ENCODE measurements at places on chromosomes 7 and 10. TPM values are rescaled to one million over a fixed set of nuclear protein-coding genes. Genes with fewer than 3 reads are reported as not detected.

The ATP6V0A4 gene
- polyA plus RNA-seq, result not detected

DNA sequence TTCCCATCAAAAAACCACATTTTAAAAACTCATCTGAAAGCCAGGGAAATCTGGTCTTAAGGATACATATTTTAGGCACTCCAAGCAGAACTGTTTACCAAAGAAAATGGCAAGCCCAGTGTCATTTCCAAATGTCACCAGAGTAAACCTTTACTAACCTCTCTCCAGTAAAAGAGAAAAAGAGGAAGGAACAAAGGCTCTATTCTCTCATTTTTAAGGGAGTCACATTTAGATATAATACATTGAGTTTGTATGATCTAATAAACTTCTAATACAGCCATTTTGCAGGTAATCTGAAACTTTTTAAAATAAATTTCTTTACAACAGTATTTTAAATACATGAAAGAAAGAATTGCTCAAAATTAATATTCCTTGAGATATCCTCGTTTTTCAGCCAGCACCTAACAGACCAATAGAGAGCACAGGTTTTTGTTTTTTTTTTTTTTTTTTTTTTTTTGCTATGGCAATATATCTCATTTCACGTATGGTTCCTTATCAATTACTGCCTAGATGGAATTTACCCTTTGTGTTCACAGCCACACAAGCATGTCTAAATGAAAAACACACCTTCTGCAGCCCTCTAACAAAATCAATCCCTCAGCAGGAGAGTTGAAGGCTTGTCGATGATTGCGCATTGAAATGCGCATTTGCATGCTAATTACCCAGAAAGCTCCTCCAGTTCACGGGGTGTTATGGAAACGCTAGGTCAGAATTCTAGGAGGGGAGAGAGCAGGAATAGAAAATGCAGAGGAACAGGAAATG lies 39.8 kb upstream of the MSRB2 start:
- H3K4me3 ChIP-seq, result no peak overlapping the region
- H3K27me3 ChIP-seq, result peaks cover 3% of the 10 kb centered on the region
- no peaks in the 10 kb centered on the region for H3K4me1 ChIP-seq

The AKR1C4 gene
- polyA plus RNA-seq, result not detected

DNA sequence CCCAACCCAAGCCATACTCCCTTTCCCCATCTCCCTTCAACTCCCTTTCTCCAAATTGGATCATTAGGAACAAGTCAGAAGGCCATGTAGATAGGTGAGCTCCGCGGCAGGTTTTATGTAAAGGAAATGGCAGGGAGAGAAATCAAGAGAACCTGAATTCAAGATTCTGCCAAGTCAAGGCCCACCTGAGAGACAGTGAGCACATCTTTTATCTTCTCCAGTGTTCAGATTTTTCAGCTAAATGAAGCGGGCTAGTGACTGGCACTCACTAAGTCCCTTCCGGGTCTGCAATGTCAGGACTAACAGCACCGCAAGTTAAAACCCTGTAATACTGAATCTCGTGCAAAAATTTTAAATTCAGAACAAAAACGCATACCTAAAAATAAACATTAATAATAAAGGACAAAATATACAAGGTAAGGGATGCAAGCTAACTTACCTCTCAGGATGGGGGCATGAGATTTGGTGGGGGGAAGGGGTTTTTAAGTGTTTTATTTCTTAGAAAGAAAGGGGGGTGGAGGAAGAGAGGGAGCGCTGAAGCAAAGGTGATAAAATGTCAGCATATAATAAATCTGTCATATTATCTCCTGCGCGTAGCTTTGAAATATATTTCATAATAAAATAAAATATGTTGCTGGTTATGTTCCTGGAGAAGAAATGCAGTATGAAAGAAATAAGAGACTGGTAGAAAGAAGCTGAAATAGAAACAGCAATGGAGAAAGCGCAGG lies 17.6 kb downstream of the TCAF1 start:
- no peak for DNase-seq
- peaks cover 20% of the 10 kb centered on the region for H3K36me3 ChIP-seq
- H3K4me3 ChIP-seq, result peak overlapping the region; percentile 46
- no peak overlapping the region for H3K27ac ChIP-seq
- H3K27me3 ChIP-seq, result peaks cover 8% of the 10 kb centered on the region
- peaks cover 21% of the 10 kb centered on the region for H3K4me1 ChIP-seq

GRCh38 chr7:30912731-30912985 lies 1.0 kb downstream of the AQP1 start:
- no peak overlapping the region for H3K27ac ChIP-seq
- no peaks in the 10 kb centered on the region for H3K4me1 ChIP-seq
- no peaks in the 10 kb centered on the region for H3K27me3 ChIP-seq
- H3K4me3 ChIP-seq, result no peak overlapping the region
- H3K36me3 ChIP-seq, result no peaks in the 10 kb centered on the region

- DNase-seq, result no peak
- H3K27me3 ChIP-seq, result no peaks in the 10 kb centered on the region
- H3K4me1 ChIP-seq, result peaks cover 29% of the 10 kb centered on the region
- H3K4me3 ChIP-seq, result no peak overlapping the region
Observed at GRCh38 chr10:30282221-30282620, 66.9 kb downstream of the MTPAP start.

DNA sequence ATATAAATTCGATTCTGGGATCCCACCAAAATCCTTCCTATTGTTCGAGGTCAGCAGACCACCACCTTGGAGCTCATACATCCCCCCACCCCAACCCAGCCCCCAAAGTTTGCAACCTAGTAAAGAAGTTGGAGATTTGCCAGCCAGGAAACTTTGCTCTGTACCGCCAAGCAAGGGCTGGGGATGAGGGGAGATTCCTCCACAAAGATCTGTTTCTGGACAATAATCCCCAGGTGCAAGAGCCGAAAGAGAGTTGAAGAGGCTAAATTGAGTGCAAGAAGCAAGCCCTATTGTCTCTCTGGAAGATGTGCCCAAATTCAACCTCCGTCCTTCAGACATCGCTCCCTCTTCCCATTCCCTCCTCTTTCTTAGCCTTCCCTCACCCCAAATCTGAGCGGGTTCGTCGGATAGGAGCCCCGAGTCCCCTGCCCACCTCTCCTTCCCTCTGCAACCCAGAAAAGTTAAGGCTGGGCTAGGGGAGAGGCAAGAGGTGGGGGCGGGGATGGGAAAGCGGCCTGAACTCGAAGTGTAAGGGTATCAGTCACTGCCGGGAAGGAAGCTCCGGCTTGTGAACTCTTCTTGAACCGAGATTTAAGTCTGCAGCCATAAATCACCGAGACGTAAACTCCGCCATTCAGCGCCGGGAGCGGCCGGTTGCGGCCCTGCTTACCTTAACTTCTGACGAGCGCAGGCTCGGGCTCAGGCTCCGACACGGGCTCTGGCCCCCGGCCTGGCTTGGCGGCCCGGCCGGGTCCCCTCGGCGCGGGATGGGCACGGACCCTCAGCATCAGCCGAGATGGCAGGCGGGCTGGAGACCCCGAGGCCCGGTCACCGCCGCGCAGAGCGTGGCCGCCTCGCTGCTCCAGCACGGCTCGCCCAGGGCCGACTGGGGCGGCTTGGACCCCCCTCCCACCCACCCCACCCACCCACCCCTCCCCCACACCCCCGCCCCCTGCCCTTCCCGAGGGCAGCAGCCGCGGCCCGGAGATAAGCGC lies 10.8 kb upstream of the HOXA2 start:
- no peak overlapping the region for H3K27ac ChIP-seq
- DNase-seq, result no peak
- H3K4me3 ChIP-seq, result no peak overlapping the region
- no peaks in the 10 kb centered on the region for H3K4me1 ChIP-seq

DNA sequence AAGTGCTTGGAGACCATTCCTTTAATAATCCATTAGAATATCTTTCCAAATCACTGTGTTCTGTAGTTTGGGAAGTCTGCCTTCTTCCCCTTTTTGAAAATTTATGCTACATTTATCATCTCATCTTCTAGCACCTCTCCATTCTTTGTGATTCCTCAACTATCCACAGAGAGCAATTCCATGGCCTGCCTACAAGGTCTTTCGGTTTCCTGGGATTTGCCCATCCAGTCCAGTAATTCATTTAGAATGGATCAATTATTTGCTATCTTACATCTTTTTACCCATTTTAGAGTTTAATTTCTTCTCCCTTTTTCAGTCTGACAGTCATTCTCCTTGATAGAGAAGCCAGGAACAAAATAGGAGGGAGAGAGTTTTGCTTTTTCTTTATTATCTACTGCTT lies 179.8 kb downstream of the ST7 start:
- H3K4me3 ChIP-seq, result no peak overlapping the region
- no peaks in the 10 kb centered on the region for H3K27me3 ChIP-seq
- H3K27ac ChIP-seq, result no peak overlapping the region
- peaks cover 5% of the 10 kb centered on the region for H3K4me1 ChIP-seq
- no peak for DNase-seq
- H3K36me3 ChIP-seq, result peaks cover 28% of the 10 kb centered on the region

DNA sequence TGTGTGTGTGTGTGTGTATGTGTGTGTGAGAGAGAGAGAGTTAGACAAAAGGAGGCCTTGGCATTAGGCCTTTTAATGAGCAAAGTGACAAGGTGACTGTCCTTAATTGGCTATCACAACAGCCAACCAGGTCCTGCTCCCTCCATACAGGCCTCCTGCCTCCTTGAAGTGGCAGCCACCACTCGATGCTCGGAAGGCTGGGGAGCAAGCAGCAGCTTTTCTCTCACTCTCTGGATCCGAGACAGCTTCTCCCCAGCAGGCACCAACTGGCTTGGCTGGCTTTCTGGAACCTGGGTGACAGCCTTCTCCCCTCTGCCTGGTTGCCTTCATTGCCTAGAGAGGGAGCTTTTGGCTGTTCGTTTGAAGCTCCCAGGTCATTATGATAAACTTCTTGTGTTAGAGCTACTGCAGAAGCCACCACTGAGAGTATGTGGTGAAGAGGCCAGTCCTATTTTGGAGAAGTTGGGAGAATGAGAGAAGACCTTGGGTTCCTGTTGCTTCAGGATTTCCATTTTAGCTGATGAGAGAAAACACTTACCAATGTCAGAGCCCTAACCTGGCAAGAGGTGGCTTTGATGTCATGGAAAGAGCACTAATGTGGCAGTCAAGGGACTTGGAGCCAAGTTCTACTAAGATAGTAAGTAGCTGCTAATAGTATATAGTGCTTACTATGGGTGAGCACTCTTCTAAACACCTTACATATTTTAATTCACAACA lies 37.6 kb downstream of the RPS24 start:
- DNase-seq, result no peak
- peaks cover 3% of the 10 kb centered on the region for H3K27me3 ChIP-seq
- H3K36me3 ChIP-seq, result no peaks in the 10 kb centered on the region
- no peak overlapping the region for H3K4me3 ChIP-seq
- H3K4me1 ChIP-seq, result peaks cover 9% of the 10 kb centered on the region

The PPP1R3C gene
- not detected for polyA plus RNA-seq

DNA sequence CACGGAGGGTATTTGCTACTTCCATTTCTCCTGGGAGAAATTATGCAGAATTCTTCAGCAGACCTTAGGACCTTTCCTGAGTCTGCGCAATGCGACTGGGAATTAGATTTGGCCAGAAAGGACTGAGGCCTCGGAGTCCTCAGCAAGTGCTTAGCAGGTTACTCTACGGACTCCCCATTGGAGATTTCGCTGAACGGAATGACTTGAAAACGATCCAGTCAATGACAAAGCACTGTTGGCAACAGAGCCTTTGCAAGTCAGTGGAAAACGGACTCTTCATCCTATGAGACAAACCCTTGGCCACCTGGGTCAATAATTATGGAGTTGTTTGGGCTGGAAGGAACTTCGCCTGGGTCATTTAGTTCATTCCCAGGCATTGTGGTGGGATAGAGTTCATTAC lies 107.4 kb downstream of the FAM204A start:
- H3K27ac ChIP-seq, result no peak overlapping the region
- peaks cover 5% of the 10 kb centered on the region for H3K27me3 ChIP-seq
- H3K4me3 ChIP-seq, result no peak overlapping the region
- no peaks in the 10 kb centered on the region for H3K36me3 ChIP-seq
- DNase-seq, result no peak

- peaks cover 4% of the 10 kb centered on the region for H3K36me3 ChIP-seq
- peaks cover 4% of the 10 kb centered on the region for H3K27me3 ChIP-seq
- peaks cover 44% of the 10 kb centered on the region for H3K4me1 ChIP-seq
- H3K27ac ChIP-seq, result no peak overlapping the region
- H3K4me3 ChIP-seq, result no peak overlapping the region
Observed at GRCh38 chr7:833601-834258, 1.5 kb downstream of the SUN1 start.

- H3K27ac ChIP-seq, result no peak overlapping the region
- H3K4me3 ChIP-seq, result no peak overlapping the region
- no peaks in the 10 kb centered on the region for H3K36me3 ChIP-seq
Observed at GRCh38 chr7:123615344-123615743, 13.7 kb downstream of the ASB15 start.

DNA sequence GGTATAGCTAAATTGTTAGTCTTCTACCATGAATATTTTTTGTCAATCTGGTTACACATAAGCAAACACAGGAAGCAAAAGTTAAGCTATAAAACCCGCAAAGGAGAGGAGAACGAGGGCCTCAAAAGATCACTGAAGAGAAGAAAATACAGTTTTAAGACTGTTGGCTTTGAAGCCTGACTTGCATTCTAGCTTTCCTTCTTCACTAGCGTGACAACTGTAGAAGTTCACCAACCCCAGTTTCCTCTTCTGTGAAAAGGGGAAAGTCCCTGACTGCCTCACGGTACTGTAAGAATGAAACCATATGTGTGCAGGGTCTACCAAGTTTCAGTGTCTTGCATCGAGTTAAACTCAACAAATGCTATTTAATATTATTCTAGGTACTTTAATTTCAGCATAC lies 7.5 kb upstream of the LRRN3 start:
- DNase-seq, result peak; percentile 27
- H3K36me3 ChIP-seq, result no peaks in the 10 kb centered on the region
- peak overlapping the region; percentile 47 for H3K27ac ChIP-seq
- peak overlapping the region; percentile 17 for H3K4me3 ChIP-seq

DNA sequence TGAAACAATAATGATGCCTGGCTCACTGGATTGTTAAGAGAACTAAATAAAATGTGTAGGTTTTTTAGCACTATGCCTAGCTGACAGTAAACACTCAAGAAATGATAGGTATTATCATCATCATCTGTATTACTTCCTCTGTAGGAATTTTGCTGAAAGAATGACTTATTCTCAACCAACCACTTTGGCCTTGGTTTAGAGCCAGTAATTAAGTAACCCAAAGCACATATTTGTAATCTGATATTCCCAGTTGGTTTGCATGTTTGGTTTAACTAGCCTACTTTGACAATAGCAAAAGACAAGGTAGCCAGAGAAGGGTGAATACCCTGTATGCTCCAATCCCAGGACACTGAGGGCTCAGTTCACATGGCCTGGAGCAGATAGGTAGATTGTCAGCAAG lies 34.4 kb downstream of the BCAP29 start:
- H3K4me1 ChIP-seq, result no peaks in the 10 kb centered on the region
- H3K36me3 ChIP-seq, result peaks cover 20% of the 10 kb centered on the region
- no peak overlapping the region for H3K27ac ChIP-seq

GRCh38 chr10:3750006-3750816 lies 34.8 kb downstream of the KLF6 start:
- no peak overlapping the region for H3K27ac ChIP-seq
- no peak for DNase-seq
- H3K4me3 ChIP-seq, result no peak overlapping the region
- H3K4me1 ChIP-seq, result no peaks in the 10 kb centered on the region
- H3K27me3 ChIP-seq, result peaks cover 2% of the 10 kb centered on the region

The TAS2R41 gene
- polyA plus RNA-seq, result not detected

DNA sequence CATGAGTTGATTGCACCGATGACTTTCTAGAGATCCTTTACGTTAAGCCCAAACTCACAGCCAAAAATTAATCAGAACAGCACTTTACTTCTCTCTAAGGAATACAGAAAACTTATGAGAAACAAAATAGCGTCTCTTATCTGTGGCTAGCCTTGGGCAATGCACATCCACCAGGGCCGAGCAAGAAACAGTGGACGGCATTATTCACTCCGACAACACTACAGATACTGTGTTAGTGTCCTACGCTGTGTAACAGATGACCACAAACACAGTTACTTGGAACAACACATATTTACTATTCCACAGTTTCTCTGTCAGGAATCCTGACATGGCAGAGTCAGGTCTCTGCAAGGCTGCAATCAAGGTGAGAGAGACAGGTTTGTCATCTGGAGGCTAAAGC lies 598.3 kb upstream of the ADARB2 start:
- no peak overlapping the region for H3K27ac ChIP-seq
- no peaks in the 10 kb centered on the region for H3K4me1 ChIP-seq

The BRAF gene
- polyA plus RNA-seq, result 5.4 TPM
